ENCODE measurements at places on chromosomes 7 and 10.

DNA sequence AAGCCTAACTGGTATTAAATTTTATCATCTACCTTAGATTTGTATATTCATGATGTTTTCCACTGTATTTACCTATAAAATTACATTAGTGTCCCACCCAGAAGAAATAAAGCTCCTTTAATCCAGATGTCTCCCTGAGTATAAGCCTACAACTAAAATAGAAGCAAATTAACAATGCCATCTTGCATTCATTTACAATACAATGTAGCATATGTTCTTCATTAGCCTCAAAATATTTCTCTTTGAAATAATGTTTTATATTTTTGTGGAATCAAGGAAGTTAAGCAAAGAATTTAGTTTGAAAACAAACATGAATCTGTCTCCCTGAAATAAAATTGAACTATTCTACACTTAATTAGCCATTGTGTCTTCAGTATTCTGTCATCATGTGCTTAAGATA lies 112.3 kb downstream of the CACNA2D1 start:
- no peak for DNase-seq

GRCh38 chr10:71961831-71962230 lies 2.4 kb upstream of the CHST3 start:
- DNase-seq, result no peak

GRCh38 chr7:87058744-87059524 lies 520 bp downstream of the ELAPOR2 start:
- peak; percentile 6 for DNase-seq

DNA sequence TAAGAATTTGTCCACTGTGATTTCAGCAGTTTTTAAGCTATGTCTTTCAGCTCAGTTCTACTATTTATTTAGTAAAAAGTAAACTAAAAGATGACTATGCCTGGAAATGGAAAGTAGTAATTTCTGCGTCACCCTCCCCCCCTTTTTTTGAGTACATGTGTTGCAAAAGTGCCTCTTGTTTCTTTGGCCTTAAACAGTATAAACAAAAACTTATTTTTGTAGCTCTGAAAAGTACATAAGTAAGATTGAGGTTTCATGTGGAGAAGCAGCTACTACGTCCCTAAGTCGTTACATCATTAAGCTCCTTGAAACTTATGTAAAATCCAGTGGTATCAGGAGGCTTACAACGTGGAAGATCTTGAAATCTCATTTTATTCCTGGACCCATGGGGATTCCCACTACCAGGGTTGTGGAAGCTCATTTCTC lies 46.3 kb upstream of the HBP1 start:
- no peak for DNase-seq

DNA sequence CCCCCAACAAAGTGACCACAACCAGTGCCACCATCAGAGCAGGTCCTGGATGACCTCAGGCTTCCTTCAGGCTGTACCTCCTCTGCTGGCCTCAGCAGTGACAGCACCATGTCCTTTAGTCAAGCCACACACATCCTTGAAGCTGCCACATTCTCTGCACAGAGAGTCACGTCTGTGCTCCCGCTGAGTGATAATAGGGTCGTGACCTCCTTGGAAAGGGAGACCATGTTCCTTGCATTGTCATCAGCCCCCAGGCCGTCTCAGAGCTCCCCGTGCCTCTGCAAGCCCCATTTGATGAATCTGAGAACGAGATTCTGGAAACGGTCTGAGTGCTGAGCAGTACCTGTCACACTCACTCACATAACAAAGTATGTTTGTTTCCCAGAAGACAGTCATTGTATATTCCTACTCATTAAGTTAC lies 106.5 kb upstream of the PRR15 start:
- DNase-seq, result no peak

Measured in cardiac fibroblast (primary cell).